H1 (cell line): ENCODE measurements at places on chromosomes 7 and 10. TPM values are rescaled to one million over a fixed set of nuclear protein-coding genes. Genes with fewer than 3 reads are reported as not detected.

The SPDYE9 gene
- total RNA-seq: not detected in 2 replicates

- no peak for DNase-seq
- no peaks in the 10 kb centered on the region for H3K4me1 ChIP-seq
- H3K4me3 ChIP-seq: no peak overlapping the region
- no peaks in the 10 kb centered on the region for H3K27me3 ChIP-seq
- H3K36me3 ChIP-seq: no peaks in the 10 kb centered on the region
Observed at GRCh38 chr7:84137812-84138211, 56.8 kb downstream of the SEMA3A start.

GRCh38 chr7:71488308-71488707, 356.4 kb downstream of the GALNT17 start:
- DNase-seq: no peak
- no peak overlapping the region for H3K4me3 ChIP-seq
- peaks cover 4% of the 10 kb centered on the region; the same call in 1 of the 2 replicates for H3K36me3 ChIP-seq
- H3K27ac ChIP-seq: no peak overlapping the region

DNA sequence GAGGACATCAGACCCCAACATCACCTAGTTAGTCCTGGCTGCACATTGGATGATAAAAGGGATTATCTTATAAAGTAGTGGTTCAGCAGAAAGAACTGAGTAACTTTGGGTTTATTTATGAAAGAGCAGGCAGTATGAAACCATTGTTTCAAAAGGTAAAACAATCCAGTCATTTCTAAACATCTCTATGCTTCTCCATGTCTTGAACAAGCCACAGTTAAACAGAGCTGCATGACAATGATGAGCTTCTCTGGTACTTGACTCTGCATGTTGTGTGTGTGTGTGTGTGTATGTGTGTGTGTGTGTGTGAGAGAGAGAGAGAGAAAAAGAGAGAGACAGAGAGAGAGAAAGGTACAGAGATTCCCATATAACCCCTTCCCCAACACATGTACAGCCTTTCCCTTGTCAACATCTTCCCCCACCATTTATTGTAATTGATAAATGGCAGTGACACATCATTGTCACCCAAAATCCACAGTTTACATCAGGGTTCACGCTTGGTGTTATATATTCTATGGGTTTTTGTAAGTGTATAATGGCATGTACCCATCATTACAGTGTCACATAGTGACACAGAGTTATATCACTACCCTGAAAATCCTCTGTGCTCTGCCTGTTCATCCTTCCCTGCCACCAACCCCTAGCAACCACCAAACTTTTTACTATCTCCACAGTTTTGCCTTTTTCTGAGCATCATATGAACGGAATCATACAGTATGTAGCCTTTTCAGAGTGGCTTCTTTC, 32.8 kb upstream of the SLC18A3 start:
- no peak overlapping the region for H3K4me3 ChIP-seq
- no peak overlapping the region for H3K27ac ChIP-seq
- no peaks in the 10 kb centered on the region for H3K27me3 ChIP-seq
- DNase-seq: no peak
- H3K36me3 ChIP-seq: no peaks in the 10 kb centered on the region

DNA sequence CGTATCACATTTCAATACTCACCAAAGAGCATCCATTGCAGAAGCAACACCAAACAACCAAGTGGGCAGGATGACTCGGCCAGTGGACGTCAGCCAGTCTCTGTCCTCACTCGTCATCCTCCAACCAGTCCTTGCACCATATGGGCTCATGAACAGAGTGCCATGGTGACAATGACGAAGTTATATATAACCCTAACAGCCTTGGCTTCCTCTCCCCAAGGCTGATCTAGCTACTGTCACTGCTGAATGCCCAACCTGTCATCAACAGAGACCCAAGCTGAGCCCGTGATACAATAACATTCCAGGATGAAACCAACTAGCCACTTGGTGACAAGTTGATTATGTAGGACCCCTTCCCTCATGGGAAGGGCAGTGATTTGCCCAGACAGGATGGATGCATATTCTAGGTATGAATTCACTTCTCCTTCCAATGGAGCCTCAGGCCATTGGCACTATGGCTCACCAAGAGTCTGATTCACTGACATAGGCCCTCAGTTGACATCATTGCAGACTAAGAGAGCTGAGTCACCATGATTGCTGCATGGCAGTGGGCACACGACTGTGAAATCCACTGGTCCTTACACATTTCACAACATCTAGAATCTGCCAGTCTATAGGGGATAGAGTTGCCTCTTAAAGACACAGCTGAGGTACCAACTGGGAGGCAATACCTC, 26.3 kb upstream of the PPIF start:
- H3K4me1 ChIP-seq: peaks cover 4% of the 10 kb centered on the region
- no peaks in the 10 kb centered on the region for H3K36me3 ChIP-seq
- no peak overlapping the region for H3K4me3 ChIP-seq
- H3K27ac ChIP-seq: no peak overlapping the region
- DNase-seq: no peak

GRCh38 chr7:136859803-136860202, 8.6 kb upstream of the CHRM2 start:
- H3K4me3 ChIP-seq: no peak overlapping the region
- H3K4me1 ChIP-seq: no peaks in the 10 kb centered on the region
- DNase-seq: no peak
- no peaks in the 10 kb centered on the region for H3K27me3 ChIP-seq
- no peak overlapping the region for H3K27ac ChIP-seq

GRCh38 chr7:130418306-130418705, 22.5 kb downstream of the CEP41 start:
- H3K4me3 ChIP-seq: no peak overlapping the region
- no peak for DNase-seq
- no peaks in the 10 kb centered on the region for H3K36me3 ChIP-seq
- no peaks in the 10 kb centered on the region for H3K27me3 ChIP-seq
- no peak overlapping the region for H3K27ac ChIP-seq
- no peaks in the 10 kb centered on the region; the same call in 1 of the 2 replicates for H3K4me1 ChIP-seq

DNA sequence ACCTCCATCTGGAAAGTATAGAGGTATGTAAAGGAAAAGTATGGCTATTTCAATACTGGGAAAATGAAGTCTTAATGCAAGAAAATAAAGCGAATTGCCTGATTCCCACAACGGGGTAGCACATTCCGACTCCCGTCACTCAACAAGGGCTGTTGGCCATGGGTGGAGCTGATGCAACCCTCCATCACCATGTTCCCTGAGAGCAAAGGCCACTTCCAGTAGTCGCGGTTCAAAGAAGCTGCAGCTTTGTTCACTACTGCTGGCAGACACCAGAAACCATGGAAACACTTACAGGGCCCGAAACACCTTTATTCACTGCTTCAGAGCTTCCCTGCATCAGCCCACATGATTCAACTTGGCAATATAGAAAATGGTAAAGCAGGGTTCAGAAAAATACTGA, 44.0 kb downstream of the TMEM26 start:
- H3K27ac ChIP-seq: no peak overlapping the region
- DNase-seq: no peak
- H3K4me3 ChIP-seq: no peak overlapping the region
- no peaks in the 10 kb centered on the region for H3K36me3 ChIP-seq

The LYZL2 gene
- total RNA-seq: not detected in 2 replicates

- H3K36me3 ChIP-seq: no peaks in the 10 kb centered on the region
- no peaks in the 10 kb centered on the region for H3K4me1 ChIP-seq
- no peak for DNase-seq
- H3K27me3 ChIP-seq: no peaks in the 10 kb centered on the region
Observed at GRCh38 chr10:92200564-92200963, 90.3 kb downstream of the CPEB3 start.

DNA sequence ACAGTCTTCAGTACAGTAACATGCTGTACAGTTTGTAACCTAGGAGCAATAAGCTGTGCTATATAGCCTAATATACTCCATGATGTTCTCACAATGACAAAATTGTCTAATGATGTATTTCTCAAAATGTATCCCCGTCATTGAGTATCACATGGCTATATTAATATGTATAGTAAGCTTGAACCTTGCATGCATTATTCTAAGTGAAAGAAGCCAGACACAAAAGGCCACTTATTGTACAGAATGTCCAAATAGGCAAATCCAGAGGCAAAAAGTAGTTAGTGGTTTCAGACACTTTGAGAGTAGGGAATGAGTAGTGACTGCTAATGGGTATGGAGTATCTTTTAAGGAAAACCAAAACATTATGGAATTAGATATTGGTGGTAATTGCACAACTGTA, 545.1 kb downstream of the ATRNL1 start:
- no peaks in the 10 kb centered on the region for H3K36me3 ChIP-seq
- H3K4me1 ChIP-seq: no peaks in the 10 kb centered on the region
- no peaks in the 10 kb centered on the region for H3K27me3 ChIP-seq
- DNase-seq: no peak

- no peak overlapping the region for H3K4me3 ChIP-seq
- H3K36me3 ChIP-seq: no peaks in the 10 kb centered on the region
- H3K27ac ChIP-seq: no peak overlapping the region
- peaks cover 2% of the 10 kb centered on the region; the same call in 1 of the 2 replicates for H3K4me1 ChIP-seq
- no peak for DNase-seq
Observed at GRCh38 chr7:35697414-35698175, 2.7 kb upstream of the HERPUD2 start.

DNA sequence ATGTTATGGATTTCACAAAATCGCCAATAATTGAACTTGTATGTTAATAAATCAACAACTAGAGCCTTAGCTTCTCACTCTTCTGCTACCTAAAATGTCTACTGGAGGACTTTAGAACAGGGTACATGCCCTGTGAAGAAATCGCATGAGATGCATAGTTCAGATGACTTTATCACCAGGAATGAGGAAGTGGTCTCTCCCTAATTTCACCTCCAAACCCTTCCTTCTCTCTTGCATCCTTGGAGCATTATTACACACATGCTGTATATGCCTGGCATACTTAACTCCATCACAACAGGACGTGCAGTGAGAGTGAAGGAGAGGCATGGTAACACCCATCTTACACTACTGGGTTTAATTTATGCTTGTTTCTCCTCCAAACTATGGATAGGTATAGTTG, 27.8 kb downstream of the RHEB start:
- H3K27me3 ChIP-seq: no peaks in the 10 kb centered on the region
- DNase-seq: no peak
- H3K4me1 ChIP-seq: peaks cover 4% of the 10 kb centered on the region
- no peak overlapping the region for H3K27ac ChIP-seq
- no peaks in the 10 kb centered on the region; the same call in 1 of the 2 replicates for H3K36me3 ChIP-seq

- no peaks in the 10 kb centered on the region for H3K4me1 ChIP-seq
- no peak for DNase-seq
- H3K27me3 ChIP-seq: peaks cover 8% of the 10 kb centered on the region; the same call in 1 of the 2 replicates
- H3K27ac ChIP-seq: no peak overlapping the region
Observed at GRCh38 chr7:92589056-92589455, 1.1 kb downstream of the FAM133B start.

The WNT8B gene
- 0.34 and 0.67 TPM in 2 replicates for total RNA-seq

DNA sequence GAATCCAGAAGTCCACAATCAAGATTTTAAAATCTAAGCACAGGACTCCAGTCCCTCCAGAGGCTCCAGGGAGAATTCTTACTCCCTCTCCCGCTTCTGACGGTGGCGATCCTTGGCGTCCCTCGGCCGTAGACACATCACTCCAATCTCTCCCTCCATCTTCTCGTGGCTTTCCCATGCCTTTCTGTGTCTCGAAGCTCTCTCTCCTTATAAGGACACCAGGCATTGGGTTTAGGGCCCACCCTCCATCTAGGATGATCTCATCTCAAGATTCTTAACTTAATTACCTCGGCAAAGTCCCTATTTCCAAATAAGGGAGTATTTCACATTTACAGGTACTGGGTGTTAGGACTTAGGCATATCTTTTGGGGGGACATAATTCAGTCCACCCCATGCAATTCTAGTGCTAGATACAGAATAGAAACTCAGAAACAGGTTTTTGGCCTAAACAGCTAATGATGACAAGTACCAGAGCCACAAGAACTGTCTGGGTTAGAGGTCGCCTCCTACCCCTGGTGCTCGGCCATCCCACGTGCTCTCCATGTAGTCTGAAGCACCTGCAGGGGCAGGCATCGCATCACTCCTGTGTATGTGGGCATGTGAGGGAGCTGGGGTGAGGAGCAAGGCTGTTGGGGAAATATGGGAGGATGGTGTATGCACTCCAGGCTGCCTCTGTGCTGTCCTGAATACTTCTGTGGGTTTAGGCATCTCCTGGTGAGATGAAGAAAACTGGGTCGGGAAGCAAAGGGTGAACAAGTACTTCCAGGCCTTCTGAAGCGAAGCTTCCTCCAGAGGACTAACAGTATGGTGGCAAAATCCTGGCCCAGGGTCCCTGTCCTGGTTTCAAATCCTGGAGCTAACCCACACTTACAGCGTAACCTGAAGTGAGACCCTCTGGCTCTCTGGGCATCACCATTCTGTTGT, 298.3 kb upstream of the ZMIZ1 start:
- no peaks in the 10 kb centered on the region for H3K27me3 ChIP-seq
- no peak for DNase-seq
- no peak overlapping the region for H3K27ac ChIP-seq

GRCh38 chr10:7433861-7434260, 23.0 kb upstream of the SFMBT2 start:
- H3K36me3 ChIP-seq: no peaks in the 10 kb centered on the region
- H3K4me1 ChIP-seq: peaks cover 19% of the 10 kb centered on the region
- H3K4me3 ChIP-seq: peak overlapping the region; percentile 3; the same call in 1 of the 2 replicates
- H3K27ac ChIP-seq: no peak overlapping the region
- no peak for DNase-seq

DNA sequence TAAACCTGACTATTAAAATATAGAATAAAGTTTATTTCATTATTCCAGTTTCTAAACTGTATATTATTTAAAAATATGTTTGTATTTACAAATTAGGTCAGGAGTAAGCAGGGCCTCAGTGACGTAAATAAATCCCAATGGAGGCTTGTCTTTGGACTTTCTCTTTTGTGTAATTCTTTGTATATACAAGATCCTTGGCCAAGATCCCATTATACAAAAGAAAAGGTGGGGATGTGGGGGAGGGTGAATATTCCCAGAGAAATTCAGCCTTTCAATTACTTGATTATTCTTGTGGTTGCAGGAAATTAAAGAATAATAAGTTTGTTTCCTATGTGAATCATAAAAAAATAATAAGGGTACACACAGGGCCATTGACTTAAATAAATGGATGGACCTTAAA, 178.7 kb upstream of the PRPS1L1 start:
- H3K27me3 ChIP-seq: no peaks in the 10 kb centered on the region
- H3K4me3 ChIP-seq: no peak overlapping the region
- H3K36me3 ChIP-seq: no peaks in the 10 kb centered on the region
- DNase-seq: no peak

GRCh38 chr7:24349339-24349738, 65.3 kb downstream of the NPY start:
- H3K27ac ChIP-seq: no peak overlapping the region
- no peak for DNase-seq
- H3K36me3 ChIP-seq: no peaks in the 10 kb centered on the region
- no peaks in the 10 kb centered on the region for H3K4me1 ChIP-seq
- H3K27me3 ChIP-seq: no peaks in the 10 kb centered on the region

GRCh38 chr10:68435803-68436202, 28.7 kb upstream of the RUFY2 start:
- no peak for DNase-seq
- no peaks in the 10 kb centered on the region for H3K4me1 ChIP-seq
- no peak overlapping the region for H3K4me3 ChIP-seq

The MYL7 gene
- 3.3 and 3.6 TPM in 2 replicates for total RNA-seq

- no peak overlapping the region for H3K4me3 ChIP-seq
- no peak for DNase-seq
- H3K36me3 ChIP-seq: no peaks in the 10 kb centered on the region
- no peaks in the 10 kb centered on the region for H3K4me1 ChIP-seq
- no peaks in the 10 kb centered on the region for H3K27me3 ChIP-seq
Observed at GRCh38 chr10:1267568-1267967, 211.4 kb downstream of the WDR37 start.
